ENCODE measurements at places on chromosomes 5 and 9.

- no peak for DNase-seq
Measured at GRCh38 chr9:4020038-4020754, 279.7 kb downstream of the GLIS3 start.

GRCh38 chr5:125294844-125295243 is 548.4 kb upstream of the ZNF608 start:
- DNase-seq = no peak

DNA sequence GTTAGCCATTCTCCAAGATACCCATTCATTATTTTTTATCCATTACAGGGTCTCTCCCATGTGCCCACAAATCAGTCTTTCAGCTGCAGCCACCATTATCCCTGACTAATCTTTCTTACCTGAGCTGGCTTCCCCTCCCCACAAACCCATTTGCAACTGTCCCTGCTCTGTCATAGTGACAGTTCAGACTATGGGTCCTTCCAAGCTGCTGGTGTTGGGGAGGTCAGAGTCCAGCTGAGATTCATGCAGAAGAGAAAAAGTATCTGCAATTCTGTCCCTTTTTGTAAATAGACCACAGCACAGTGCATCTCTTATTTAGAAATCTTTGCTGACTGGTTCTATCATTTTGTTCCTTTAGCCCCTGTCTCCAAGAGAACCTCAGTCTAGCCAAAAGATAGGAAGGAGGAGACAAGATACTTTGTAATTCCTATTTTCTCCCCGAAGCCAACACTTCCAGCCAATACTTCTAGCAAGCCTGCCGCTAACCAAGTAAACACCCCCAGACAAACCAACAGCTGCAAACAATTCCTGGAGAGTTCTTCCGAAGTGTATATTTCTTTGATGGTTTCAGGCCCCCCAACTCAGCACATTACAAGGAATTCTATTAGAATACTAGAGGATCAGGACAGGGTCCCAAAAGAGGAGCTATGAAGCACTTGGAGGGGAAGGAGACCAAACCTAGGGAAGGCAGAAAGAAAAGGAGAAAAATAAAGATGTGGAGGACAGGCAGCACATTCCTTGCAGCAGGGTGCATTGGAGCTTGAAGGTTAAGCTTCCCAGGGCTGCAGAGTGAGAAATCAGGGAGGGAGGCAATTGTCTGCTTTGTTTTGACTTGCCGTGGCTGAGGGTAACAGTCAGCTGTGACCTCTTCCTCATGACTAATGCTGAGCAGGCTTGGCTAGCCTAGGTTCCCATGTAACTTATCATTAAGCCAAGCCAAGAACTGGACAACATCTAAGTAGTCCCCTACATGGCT is 148.5 kb downstream of the SGCD start:
- DNase-seq = peak; percentile 94

DNA sequence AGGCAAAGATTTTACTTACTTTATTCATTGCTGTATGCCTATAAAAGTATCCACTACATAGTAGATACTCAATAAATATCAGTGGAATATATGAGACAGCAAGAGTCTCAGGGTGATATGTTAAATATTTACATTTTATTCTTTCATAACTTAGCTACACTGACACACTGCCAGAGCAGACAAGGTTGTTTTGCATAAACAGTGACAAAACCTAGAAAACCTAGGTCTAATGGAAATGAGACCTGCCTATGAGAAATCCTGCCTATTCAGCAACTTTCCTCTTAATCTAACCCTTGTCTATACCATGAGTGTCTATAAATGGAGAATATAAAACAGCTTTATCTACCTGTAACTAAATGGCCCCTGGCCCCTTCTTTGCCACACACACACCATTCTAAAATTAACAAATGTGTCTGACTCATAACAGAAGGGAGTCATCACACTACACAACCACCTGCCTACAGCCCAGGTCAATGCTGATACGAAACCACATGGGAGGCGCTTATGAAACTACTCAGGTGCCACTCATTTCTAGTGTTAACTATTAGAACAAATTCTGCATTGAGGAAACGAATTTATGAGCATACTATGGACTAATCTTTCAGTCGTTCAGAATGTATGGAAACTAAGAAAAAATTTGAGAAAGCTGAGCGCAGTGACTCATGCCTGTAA is 60.3 kb downstream of the UBAP2 start:
- no peak for DNase-seq

- no peak for DNase-seq
Measured at GRCh38 chr5:167797933-167798332, 493.5 kb upstream of the WWC1 start.

GRCh38 chr9:93123561-93124283 is 10.3 kb downstream of the NINJ1 start:
- DNase-seq = no peak

DNA sequence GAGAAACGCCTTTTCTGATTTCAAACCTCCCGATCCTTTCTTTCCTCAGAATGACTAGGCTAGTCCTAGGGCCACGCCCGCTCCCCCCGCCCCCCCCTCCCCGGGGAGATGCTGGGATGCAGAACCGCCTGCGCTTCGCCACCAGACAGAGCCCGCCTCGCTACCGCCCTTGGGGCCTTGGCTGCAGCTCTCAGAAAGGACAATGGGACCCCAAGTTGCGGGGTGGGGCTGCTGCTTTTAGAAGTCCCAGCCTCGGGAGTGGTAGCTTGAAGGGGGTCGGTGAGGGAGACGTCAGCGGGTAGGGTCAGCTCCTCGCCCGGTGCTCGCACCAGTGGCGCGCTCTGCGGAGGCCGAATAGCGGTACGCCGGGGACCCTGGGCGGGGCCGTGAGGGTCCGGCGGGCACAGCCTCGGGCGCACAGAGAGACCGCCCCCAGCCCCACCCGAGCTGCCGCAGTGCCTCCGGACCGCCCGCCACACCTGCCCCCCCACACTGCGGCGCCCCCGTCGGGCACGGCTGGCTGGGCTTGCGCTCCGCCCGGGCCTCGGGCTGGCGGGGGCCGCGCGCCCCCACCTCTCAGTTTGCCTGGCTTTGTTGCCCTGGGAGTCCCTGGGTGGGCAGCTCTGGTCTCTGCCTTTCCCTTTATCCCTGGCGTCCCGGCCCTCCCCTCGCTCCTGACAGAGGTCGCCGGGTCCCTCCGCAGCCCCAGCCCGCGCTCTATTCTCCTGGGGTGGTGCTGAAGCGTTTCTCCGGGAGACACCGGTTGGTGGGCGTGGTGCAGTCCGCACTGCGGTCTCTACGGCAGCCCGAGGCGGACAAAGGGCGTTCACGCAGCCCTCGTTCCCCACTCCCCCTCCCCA is 1.2 kb downstream of the MAP1B start:
- DNase-seq = no peak

DNA sequence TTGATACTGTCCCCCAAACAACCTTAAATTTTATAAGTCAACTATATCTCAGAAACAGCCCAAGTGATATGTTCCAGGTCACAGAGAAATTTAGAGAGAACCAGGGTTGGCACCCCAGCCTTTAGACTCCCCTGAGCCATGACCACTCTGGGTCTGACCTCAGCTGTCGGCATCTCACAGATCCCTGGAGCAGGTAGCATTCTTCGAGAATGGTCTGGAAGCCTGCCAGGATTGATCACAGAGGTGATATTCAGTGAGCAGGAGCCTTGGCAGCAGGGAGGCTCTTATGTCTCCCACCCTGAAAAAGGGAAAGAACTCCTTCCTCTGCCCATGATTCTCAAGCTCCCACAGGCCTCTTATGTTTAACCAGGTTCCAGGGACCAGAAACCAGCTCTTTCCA is 58.2 kb downstream of the PLK2 start:
- DNase-seq = no peak

DNA sequence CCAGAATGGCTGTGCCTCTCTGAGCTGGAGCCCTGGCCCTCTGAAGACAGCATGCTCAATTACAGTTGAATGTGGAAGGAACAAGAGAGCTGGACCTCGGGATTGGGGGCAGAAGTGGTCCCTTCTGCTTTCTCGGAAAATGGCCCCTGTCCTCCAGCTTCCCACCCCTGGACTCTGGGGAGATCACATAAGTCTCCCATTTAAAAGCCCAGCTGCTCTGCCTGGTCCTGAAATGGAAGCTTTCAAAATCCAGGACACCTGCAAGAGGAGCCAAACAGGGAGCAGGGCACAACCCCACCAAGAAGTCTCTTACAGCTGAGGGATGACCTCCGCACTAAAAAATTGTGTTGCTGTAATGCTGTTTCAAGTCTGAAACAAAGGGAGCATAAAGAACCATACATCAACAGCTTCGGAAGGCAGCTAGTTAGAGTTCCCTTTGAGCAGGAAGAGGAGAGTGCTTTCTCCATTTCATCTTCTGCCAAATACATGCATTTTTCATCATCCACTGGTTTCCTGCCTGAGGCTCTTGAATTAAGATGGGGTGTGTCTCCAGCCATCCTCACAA is 48.2 kb downstream of the TGFBI start:
- DNase-seq = no peak

- DNase-seq = no peak
Measured at GRCh38 chr9:10562581-10563343, 50.0 kb downstream of the PTPRD start.

DNA sequence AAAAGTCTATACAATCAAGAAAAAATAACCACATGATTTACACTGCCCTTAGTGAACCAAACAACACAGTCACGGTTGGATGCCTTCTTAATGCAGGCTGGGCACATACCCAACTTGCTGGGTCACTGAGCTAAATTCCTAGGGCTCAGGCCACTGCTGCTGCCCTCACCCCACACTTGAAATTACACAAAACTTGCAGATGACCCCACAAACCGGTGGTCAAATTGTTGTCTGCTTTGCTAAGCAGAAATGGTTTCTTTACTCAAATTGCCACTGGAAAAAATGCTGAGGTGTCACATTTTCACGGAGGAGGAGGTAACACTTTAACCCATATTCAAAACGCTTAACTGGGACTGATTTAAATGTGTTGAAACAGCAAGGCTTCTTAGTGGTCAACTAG is 62.4 kb downstream of the HMHB1 start:
- no peak for DNase-seq

- peak; percentile 26 for DNase-seq
Measured at GRCh38 chr5:147168578-147169327, 66.1 kb upstream of the STK32A start.

- no peak for DNase-seq
Measured at GRCh38 chr5:1406681-1407640, 38.3 kb downstream of the SLC6A3 start.

DNA sequence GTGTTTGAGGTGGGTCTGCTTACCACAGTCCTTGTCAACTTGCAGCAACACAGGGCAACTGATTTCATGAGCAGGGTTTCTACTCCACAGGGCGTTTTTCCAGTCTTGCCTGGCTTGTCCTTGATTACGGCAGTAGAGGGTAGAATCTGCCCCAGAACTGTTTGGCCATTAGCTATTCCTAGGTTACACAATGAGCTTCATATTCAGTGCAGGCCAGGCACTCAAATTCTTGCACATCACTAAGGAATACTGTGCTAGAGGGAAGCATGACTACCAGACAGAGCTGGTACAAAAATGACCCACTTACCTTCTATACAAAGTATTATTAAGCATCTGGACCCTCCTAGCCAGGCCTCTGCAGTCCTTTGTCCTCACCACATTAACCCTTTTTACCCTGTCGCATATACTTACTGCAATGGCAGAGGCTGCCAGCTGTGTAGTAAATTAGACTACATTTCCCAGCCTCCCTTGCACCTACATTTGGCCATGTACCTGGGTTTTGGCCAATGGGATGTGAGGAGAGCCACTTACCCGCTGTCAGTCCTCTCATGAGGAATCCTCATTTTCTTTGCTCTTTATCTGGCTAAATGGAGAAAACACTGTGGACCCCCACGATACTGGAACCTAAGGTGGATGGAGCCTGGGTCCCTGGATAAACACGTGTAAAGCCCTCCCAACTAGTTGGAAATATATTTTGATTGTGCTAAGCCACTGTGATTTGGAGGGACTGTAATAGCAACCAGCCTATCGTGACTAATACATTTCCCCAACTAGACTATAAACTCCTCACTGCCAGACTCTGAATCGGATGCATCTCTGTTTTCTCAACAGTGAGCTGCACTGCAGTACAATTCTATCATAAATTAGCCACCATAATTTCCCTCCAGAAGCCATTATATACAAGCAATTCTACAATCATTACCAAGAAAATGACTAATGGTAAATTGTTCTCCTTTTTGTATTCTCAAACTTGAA is 218.7 kb downstream of the GLIS3 start:
- DNase-seq = no peak

DNA sequence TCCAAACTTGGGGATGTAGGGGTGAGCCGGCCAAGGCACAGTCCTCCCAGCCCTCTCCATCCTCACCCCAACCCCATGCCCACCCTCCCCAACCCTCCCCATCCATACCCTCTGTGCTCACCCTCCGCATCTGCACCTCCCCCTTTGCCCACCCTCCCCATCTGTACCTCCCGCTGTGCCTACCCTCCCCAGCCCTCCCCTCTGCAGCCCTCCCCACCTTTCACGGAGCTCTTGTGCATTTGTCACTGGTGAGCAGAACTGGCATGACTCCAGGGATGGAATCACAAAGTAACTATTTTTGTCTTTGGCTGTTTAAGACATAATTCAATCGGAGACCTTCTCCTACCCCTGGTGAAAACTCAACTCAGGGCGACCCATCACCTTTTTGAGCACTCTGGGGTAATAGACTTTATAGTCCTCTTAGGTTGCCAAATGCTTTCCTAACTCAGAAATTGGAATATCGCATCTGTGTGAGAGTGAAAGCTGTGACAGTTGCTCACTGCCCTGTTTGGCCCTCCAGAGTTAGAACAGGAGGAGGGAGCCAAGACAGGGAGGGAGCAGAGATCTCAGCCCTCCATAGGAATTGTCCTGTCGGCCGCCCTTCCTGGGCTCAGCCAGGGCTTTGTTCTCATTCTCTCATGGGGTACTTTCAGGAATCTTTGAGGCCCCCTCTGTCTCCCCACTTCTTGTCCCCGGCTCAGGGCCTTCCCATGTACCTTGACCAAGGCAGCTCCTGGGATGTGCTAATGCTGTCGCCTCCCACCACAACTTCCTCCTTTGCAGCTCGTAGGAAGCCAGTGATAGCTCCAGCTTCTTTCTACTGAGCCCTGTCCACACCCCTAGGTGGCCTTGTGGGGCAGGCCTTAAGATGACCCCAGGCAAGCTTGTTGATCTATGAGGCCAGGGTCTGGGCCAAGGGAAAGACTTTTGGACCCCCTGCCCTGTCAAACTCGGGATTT is 36.2 kb downstream of the OTULIN start:
- DNase-seq = no peak

- no peak for DNase-seq
Measured at GRCh38 chr5:158840193-158840592, 259.5 kb downstream of the EBF1 start.

- no peak for DNase-seq
Measured at GRCh38 chr5:95846554-95847260, 24.2 kb upstream of the GLRX start.

DNA sequence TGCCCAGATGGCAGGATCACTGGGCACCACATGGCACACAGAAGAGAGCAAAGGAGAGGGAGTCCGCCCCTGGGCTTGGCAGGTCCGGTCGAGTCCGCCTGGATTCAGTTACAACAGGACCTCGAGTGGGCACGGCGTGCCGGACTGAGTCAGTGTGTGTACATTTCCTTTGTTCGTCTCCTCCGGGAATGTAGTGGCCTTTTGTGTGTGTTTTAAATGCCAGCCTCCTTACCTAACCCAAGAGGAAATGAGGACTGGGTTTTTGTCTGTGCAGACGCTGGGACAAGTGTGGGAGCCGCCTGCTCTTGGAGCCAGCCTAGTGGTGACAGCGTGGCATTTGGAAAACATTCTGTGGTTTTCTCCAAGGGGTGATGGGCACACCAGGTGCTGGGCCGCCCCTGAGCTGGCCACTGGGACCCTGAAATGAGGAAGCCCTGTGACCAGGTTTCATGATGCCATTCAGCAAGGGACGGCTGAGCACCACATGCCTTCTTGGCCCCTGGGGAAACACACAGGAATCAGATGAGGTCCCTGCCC is 9.6 kb downstream of the NEK6 start:
- DNase-seq = no peak

- peak; percentile 94 for DNase-seq
Measured at GRCh38 chr5:126884269-126884819, 107.4 kb downstream of the LMNB1 start.

Measured in skeletal muscle cell (primary cell).